C1 segment of cervical spinal cord (tissue), 14 donors: ENCODE measurements at places on chromosomes 5 and 9.

GRCh38 chr9:8070779-8071444 lies 271.3 kb upstream of the DMAC1 start:
- no peak for DNase-seq

GRCh38 chr5:122947372-122947771 lies 89.2 kb downstream of the PPIC start:
- no peak for DNase-seq

DNA sequence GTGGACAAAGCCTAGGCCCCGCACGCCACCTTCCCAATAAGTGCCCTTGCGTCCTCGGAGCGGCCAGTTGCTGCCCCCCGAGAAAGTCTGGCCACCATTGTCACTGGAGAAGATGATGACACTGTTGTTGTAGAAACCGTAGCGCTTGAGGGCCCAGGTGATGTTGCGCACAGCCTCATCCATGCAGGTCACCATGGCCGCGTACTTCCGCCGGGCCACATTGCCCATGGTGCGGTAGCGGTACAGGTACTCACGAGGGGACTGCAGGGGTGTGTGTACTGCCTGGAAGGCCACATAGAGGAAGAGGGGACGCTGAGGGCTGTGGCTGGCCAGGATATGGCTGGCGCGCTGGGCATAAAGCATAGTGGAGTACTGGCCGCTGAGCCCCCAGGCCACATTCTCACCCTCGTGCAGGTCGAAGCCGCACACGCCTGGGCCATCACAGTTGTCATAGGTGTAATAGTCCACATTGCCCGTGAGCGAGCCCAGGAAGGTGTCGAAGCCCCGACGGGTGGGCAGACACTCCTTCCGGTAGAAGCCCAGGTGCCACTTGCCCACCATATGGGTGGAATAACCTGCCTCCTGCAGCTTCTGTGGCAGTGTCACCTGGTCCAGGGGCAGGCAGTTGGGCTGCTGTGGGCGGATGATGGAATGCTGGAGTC lies 4.6 kb downstream of the ARSI start:
- no peak for DNase-seq

GRCh38 chr5:83720836-83721537 lies at the start of gene HAPLN1:
TSS of gene HAPLN1 (minus strand) at chr5:83720855. CDS start at chr5:83673523, 47,332 bp downstream.
- no peak for DNase-seq

DNA sequence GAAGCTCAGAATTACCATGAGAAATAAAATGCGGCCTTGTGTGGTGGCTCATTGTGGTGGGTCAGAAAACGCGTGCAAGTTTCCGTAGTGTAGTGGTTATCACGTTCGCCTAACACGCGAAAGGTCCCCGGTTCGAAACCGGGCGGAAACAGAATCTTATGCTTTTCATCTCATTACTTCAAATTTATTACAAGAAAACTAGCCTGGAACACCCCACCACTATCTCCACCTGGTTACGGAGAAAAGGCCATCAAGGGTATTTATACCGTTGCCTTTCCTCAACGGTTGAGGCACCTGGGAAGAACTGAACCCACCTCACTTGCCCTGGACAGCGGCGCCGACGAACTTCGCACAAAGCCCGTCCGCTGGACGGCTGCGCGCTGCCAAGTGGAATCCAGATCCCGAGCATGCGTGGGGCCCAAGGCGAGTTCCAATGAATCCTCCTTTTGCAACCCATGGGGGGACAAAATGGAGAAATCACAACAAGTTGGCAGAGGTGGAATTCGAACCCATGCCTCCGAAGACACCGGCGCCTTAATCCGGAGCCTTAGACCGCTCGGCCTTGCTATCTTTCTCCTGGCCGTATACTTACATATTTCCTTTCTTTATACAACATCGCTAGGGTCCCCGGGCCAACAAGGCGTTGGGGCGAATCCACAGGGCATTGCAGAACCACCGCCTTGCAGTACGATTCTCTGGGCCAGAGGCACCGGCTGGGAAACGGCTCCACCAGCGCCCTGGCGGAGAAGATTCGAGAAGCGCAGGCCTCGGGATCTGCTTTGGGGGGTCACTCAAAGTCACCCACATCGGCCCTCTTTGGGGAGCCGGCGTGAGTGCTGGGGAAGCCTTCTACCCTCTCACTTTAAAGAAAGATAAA lies 16.9 kb downstream of the OR2V2 start:
- DNase-seq = no peak

DNA sequence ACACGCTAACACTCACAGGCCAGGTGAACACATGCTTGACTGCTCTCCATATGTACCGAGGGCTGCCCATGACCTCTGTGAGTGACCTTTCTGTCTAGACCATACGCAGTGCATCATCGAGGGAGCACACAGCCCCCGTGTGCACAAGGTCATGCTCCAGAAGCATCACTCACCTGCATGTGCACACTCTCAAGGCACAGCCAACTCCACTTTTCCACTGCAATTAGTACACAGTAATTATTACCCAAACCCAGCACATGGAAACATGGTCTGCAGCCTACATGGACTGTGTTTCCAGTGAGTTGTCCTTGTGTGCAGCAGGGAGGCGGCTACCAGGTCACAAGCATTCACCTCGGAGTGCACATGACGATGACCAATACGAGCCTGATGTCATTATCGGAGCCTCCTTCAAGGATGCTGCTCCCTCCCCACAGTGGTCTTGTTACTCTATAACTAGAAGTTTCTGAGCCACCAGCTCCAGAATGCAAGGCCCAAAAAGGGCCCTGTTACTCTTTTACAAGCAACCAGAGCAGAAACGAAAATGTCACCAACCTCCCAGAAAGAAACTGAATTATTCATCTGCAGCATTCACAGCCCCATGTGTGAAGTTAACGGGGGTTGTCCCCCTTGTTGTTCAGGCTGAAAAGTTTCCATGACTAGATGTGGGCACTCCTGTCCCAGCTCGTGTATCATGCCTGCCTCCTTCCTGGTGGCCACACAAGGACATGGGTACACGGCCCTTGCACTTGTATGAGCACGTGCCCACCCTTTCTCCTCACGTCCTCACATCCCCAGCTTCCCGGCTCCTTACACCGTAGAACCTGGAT lies 31.2 kb downstream of the SEMA4D start:
- no peak for DNase-seq

GRCh38 chr9:87959916-87960581 lies 14.3 kb downstream of the CDK20 start:
- no peak for DNase-seq

- DNase-seq = no peak
These were observed 139.9 kb upstream of the ACOT12 start for GRCh38 chr5:81533629-81534405.

DNA sequence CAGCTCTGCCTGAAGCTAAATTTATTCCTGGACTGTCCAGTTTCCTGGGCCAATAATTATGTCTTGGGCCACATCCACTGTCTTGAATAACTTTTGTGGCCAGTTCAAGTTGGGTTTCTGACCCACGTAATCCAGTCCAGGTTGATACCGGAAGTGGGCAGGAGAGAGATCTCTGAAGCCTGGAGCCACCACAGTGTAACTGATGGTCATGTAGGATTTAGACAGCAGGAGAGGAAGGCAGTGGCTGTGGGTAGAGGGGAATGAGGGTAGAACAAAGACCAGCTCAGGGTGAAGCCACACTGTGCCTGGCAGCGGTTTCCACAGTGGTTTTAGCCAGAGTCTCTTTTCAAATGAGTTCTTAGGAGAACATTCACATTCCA lies 30.2 kb downstream of the SH3PXD2B start:
- no peak for DNase-seq

- DNase-seq = no peak
These were observed 182.7 kb downstream of the KCNN2 start for GRCh38 chr5:114544561-114544960.

- no peak for DNase-seq
These were observed 143.3 kb downstream of the ARSB start for GRCh38 chr5:78841767-78842166.

- DNase-seq = no peak
These were observed 130.5 kb downstream of the FBXL17 start for GRCh38 chr5:108251350-108251749.

DNA sequence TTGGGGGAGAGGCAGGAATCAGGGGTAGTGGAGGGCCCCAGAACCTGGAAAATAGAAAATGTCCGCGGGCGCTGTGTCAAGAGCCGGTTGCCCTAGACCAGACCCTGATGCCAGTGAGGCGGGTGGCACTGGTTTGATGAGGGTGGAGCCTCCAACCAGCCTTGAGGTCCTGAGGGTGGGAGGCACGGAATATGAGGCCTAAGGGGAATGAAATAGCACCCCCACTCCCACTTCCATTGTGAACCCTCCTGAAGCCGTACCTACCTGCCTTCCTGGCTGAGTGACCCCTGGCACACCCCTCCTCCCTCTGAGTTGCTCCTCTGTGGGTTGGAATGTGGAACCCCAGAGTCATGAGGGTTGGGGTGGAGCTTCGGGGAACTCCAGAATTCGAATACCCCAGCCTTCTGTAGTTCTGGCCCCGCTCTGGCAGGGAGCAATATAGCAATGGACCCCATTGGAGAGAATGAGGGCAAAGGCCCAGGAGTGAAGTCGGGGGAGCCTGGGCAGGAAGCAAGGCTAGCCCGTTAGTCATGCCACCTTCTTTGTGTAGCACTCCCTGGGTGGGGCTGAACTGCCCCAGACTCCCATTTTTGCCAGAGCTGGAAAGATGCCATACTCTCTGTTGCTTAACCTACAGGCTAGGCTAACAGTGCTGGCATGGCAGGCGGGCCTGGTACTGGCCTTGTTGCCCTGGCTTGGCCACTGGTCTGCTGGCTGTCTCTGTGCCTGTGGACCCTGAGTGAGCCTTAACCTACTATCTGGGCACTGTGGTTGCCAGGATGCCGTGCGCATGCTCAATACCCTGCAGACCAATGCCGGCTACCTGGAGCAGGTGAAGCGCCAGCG lies 1.0 kb downstream of the FPGS start:
- DNase-seq = no peak

DNA sequence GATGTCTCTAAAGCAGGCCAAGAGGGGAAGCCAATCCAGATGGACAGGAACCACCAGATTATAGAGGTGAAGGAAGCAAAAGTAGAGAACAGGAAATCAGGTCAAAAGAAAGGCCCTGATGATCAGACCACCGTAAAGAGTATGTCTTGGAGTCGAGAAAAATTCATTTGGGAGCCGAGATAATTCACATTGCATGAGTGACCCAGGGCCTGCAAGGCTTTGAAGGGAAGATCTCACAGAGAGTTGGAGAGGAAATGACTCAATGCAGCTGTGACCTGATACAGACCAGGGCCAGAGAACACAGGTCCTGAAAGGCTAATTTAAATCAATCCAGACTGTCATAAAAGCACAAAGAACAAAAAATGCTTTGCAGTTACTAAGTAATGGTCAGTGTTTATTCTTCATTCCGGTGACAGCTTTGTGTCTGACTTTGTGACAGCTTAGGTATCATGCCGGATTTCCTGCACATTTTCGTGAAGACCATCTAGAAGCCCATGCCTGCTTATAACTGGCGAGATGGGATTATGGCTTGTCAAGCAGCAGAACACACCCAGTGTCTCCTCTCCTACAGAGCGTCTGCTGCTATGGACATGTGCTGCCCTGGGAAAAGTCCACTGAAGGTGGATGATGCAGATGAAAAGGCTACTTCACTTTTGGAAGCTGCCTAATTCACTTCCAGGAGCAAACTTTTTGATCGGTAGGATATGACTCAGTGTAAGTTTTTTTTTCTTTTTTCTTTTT lies 5.8 kb upstream of the ACTBL2 start:
- DNase-seq = no peak

DNA sequence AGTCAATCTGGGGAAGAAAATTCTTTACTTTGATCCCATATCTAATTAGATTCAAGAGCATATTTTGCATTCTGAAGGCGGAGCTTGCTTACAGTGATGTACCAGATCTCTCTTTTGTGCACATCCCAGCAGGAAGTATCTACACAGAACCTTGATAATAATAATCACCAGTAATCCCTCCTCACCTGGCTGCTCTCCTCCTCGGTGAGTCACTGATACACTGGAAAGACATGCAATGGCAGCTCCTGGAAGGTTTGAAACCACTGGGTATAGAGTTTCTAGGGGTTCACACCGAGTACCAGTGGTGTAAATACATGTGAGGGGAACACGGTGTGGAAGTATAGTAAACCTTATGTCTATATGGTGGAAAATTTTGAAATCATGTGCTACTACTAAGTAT lies 205.5 kb upstream of the TARS1 start:
- DNase-seq = no peak

GRCh38 chr9:137127301-137128157 lies 11.4 kb upstream of the GRIN1 start:
- DNase-seq = no peak

GRCh38 chr9:122020398-122020797 lies 72.7 kb downstream of the TTLL11 start:
- DNase-seq = no peak

DNA sequence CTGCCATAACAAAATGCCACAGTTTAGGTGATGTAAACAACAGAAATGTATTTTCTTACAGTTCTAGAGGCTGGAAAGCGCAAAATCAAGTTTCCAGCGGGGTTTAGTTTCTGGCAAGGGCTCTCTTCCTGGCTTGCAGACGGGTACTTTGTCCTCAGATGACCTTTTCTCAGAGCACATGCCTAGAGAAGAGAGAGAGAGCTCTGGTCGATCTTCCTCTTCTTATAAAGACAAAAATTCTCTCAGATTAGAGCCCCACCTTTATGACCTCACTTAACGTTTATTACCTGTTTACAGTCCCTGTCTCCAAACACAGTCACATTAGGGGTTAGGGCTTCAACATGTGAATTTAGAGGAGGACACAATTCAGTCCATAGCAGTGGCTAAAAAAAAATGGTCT lies 119.7 kb downstream of the CETN3 start:
- DNase-seq = no peak

DNA sequence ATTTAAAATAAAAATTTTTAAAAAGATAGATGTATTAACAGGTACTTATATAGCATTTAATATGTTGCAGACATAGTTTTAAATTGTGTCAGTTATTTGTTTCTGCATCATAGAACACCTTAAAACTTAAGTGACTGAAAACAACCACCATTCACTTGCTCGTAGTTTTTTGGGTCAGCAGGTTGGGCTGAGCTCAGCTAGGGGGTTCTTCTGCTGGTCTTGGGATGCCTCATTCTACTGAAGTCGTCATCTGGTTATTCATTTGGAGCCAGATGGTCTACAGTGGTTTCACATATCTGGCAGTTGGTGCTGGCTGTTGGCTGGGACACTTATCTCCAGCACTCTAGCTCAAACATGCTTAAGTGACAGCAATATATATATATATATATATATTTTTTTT lies 29.6 kb downstream of the PSAT1 start:
- no peak for DNase-seq

GRCh38 chr9:69918322-69918721 lies 97.7 kb downstream of the CFAP95 start:
- no peak for DNase-seq

- no peak for DNase-seq
These were observed 41.7 kb upstream of the UBAC1 start for GRCh38 chr9:136002881-136003280.

- no peak for DNase-seq
These were observed 1.5 kb downstream of the SPINK9 start for GRCh38 chr5:148336704-148337435.

DNA sequence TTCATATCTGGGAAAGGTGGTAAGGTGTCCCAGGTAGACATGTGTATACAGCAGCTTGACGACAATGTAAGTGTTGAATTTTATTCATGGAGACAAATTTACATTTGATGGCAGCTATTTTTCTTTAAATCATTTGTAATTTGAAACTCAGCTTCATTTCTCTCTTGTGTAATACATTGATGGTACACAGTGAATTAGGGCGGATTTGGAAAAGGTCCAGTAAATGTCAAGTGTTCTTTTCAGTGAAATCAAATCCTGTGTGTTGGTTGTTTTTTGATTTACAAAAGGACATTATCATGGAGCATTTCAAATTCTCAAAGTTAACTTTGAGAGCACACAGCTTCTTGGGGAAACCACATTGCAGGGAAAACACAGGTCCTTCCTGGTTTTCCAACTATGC lies 30.0 kb upstream of the PCSK1 start:
- DNase-seq = no peak
